ENCODE measurements at places on chromosomes 16 and 17.

DNA sequence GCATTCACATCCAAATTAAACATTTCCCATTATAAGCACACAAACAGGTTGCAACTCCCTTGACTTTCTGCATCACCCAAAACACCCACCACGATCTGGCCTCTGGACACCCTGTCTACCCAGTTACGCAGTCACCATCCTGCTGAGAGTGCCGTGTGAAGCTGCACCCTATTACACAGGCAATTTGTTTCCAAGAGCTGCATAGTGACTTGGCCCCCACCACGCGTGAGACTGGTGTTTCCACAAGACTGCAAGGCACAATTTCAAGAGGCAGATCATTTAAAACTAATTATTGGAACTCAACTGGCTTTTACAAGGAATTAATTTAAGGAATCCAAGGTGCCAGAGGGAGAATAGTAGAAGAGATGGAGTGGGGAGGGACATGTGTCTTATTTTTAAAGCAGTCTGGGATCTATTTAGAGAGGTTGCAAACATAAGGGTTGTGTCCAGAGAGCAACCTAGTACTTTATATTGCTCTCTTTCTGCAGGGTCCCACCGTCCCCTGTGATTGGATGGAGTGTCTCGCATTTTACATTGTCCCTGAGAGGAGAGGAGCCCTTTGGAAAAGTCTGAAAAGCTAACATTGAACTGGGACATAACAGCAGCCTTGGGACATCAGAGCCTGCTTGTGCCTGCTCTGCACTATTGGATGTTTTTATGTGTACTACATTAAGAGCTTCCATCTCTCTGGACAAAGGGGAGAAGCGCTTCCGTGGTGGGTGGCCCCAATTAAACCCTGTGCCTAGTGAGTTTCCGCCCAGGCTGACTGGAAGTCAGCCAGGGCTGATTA lies 8.7 kb upstream of the ADAMTS18 start:
- DNase-seq: no peak

DNA sequence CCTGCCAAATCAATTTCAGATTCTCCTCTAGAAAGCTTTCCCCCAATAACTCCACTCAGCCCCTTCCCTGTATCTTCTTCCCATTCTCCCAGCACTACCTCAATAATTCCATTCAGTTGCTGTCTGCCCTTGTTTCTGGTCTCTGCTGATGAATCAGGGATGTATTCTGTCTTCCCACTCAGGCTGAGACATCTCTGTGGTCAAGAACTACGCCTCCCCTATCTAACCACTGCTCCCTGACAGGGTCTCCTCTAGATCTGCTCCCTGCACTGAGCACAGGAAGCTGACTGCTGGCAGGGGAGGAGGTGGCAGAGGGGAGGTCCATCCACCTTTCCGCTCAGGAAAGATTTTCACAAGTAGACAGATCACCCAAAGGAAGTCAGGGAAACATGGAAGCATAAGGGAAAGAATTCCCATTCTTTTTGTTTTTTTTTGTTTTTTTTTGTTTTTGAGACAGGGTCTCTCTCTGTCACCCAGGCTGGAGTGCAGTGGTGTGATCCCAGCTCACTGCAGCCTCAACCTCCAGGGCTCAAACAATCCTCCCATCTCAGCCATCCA lies 16.9 kb upstream of the SP2 start:
- no peak for DNase-seq

DNA sequence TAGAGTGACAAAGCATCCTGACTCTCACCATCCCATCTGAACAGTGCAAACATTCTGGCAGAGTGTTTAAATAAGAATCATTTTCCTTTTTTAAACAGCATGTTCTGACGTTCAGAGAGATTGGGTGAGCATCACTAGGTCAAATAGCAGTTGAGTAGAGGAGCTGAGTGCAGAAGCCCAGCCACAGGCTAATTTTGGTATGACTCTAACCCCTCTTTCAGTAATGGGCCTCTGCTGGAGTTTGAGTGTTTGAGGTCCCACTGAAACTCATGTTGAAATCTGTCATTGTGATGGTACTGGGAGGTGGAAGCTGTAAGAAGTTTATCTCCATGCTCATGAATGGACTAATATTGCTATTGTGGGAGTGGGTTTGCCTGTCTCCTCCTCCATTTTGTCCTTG lies 194.4 kb downstream of the SALL1 start:
- no peak for DNase-seq

DNA sequence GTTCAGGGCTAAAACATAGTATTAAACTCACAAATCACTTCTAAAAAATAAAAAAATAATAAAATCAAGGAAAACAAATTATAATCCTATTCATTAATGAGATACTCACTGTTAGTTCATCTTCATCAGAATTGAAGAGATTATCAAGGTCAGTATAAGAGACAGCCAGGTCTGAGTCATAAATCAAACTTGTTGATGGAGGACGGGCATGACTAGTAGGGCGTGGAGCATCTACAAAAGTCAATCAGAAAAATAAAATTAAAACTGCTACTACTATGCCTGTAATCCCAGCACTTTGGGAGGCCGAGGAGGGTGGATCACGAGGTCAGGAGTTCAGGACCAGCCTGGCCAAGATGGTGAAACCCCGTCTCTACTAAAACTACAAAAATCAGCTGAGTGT lies 59.1 kb upstream of the INTS2 start:
- no peak for DNase-seq

DNA sequence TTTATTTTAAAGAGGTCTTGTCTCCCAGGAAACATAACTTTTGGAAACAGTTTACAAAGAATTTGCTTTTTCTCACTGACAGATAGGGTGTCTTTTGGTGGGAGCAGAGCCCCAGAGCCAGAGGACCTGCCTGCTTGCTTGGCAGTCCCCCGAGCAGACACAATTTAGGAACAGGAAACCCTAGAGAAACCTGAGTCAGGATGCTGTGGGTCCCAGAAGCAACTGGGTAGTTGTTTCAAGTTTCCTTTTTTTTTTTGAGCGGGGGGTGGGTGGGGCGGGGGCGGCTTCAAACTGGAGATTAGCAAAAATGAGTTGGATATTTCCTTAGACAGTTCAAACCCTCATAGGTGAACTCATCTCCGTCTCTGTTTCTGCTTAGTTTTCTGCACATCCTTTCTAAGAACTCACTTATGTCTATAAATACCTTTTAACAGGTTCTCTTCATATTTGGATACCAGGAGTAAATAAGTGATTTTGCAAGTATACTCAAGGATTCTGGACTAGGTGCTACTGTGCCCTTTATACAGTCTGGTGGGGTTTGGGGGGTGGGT lies 135.1 kb downstream of the PRKCA start:
- no peak for DNase-seq

- DNase-seq: no peak
Observed at GRCh38 chr17:37671028-37671823, 28.0 kb upstream of the DDX52 start.

GRCh38 chr17:46928467-46929261 lies 5.7 kb downstream of the GOSR2 start:
- DNase-seq: no peak

GRCh38 chr17:37745801-37746426 lies 1.1 kb upstream of the HNF1B start:
- no peak for DNase-seq

GRCh38 chr16:85051683-85052082 lies 24.1 kb downstream of the KIAA0513 start:
- no peak for DNase-seq

GRCh38 chr16:23505671-23506605 lies 4.4 kb downstream of the GGA2 start:
- DNase-seq: no peak
